ENCODE measurements at places on chromosomes 3 and 15.

DNA sequence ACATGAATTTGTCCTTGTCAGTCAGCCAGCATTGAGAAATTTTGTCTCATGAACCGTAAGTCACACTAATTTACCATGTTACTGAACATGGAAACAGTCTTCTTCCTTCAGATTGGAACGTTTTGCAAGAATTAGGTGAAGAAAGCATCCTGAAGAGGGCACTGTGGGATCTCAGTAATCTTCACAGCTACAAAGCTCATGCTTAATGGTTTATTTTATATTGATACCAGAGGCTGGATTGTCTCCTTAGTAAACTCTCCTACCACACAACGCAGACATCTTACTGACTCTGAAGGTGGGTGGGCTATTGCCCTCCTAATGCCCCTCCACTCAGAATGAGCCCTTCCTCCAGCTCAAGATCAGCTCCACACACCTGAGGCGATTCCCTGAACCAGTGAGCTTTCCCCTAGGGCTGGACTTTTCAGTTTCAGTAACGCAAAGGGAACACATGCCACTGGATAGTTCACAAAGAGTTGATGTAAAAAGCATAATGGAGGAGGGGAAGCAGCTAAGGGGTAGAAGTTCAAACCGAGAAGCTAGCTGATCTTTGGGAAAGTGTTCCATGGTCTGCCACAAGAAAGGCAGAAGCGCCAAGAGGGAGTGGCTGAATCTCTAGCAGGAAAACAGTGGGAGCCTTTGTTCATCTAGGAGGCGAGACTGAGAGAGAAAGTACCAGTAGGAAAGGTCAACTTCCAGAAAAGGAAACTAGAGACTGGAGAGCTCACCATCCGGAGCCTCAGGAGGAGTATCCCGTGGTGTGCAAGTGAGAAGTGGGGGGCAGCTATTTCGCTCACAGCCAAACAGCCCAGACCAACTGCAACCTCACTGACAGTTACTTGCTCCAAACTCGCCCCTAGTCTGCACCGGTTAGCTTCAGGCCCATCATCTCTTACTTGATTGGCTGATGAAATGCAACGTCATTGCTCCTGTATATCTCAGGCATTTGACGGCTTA, at the start of gene SLC9C1:
Gene SLC9C1 (minus strand): TSS at position 849 of the 954 bp plus-strand sequence. CDS start 7,425 bp downstream, outside the sequence.
- no peak for DNase-seq

DNA sequence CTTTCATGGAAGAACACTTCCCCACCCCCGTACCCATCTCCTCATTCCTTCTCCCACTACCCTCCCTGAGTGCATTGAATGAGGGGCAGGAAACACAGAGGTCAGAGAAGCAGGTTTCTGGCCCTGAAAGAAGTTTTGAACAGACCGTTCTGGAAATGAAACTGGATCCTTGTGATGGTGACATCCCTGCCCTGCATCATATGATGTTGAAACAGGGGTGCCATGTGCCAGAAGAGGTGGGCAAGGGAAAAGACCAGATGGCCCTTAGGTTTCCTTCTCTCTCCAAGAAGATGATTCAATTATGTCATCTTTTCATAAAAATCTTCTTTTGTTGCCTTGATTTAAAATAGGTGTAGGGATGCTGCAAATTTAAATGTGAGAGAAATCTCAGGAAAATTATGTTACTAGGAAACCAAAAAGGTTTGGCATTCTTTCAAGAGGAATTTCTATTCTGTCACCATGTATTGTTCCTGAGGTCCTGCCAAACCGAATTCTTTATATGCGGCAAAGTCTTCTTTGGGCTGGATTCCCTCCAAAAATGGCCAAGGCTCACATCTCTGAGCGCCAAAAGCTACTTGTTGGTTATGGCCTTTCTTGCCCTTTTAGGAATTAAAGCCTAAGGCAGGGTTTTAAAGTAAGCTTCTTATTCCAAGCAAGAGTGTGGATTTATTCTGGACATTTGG, 19.9 kb upstream of the TNFAIP8L3 start:
- no peak for DNase-seq

DNA sequence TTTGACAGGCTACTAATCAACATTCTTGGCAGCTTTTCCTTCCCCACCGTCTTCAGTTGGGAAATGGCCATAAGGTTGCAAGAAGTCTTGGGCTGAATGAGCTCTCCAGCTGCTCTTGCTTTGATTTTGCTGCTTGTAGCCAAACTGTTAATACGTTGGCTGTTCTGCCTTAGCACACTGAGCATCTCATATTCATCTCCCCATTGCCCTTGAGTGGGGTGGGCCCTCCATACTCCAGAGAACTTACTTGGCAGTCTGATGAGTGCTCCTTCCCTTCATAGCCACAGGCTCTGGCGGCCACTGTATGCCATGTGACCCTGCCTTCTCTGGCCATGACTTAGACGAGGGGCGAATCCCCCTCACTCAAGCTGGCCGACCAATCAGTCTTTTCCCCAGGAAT, 25.8 kb upstream of the PAQR5 start:
- no peak for DNase-seq

DNA sequence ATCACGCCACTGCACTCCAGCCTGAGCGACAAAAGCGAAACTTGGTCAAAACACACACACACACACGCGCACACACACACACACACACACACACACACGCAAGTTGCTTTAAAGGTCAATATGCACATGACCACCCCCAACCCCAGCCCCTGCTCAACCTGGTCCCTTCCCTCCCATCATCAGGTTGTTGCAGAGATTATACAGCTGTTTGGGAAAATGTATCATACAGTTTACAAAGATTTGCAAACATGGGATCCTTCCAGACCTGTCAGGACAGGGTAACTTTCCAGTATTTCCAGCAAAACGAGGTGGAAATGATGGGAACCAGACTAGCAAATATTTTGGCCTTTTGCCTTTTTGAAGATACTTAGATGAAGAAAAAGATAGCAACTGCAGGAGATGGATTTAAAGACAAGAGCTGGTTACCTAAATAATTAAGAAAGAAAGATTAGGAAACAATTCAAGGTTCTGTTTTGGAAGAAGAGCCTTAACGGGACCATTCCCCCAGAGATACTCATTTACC, 80.2 kb downstream of the TNIK start:
- no peak for DNase-seq

GRCh38 chr3:152738656-152739055, 96.3 kb upstream of the P2RY1 start:
- DNase-seq: no peak

DNA sequence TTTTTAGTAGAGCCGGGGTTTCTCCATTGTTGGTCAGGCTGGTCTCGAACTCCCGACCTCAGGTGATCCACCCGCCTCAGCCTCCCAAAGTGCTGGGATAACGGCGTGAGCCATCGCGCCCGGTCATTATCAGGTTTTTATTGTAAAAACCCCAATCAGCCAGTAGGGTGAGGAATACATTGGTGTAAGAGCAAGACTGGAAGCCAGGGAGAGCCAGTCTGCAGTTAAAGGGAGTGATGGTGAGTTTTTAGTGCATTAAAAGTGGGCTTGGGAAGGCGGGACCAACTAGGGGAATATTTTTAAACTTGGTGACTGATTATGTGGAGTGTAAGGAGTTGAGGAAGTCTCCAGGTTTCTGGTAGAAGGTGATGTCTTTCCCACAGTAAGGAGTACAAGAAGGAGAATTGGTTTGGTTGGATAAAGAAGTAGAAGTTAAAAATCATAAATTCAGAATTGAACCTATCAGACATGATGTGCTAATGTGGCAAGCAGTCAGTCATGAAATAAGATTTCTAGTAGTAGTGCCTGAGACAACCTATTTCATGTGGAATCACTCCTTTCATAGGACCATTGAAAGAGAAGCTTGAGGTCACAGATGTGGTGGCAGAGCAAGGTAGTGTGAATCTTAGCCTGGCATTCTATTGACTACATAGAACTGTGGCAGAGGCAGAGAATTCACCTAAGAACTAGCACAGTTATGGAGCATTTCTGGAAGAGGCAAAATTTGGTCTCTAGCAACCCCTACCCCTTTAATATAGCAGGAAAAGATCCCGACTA, 2.4 kb upstream of the DCBLD2 start:
- DNase-seq: no peak

- DNase-seq: no peak
These were observed 27.8 kb downstream of the ADGRG7 start for GRCh38 chr3:100637197-100637631.

- DNase-seq: no peak
These were observed 79.6 kb downstream of the IGF2BP2 start for GRCh38 chr3:185744997-185745843.

- DNase-seq: no peak
These were observed 44.6 kb upstream of the RBMS3 start for GRCh38 chr3:29236146-29236840.

- no peak for DNase-seq
These were observed 5.9 kb downstream of the CLK3 start for GRCh38 chr15:74621546-74621920.

DNA sequence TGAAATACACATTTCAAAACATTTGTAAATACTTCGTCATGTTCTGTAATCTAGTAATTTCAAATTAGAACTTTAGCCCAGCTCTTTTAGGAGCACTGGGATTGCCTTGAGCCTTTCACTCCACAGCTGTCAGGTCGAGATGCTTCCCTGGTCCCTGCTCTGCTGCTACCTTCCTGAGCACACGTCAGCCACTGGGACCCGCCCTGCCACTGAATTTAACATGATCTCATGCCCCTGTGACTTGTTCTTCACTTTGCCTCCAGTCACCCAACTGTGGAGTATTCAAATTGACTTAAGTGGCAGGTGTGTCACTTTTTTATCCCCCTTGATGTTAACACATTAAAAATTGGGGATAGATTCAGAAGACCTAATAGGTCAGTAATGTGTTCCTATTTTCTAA, 3.3 kb downstream of the ARRDC4 start:
- no peak for DNase-seq

GRCh38 chr3:129469026-129469425, 29.0 kb downstream of the IFT122 start:
- DNase-seq: no peak

- DNase-seq: no peak
These were observed 62.9 kb upstream of the XCR1 start for GRCh38 chr3:46090161-46090591.

DNA sequence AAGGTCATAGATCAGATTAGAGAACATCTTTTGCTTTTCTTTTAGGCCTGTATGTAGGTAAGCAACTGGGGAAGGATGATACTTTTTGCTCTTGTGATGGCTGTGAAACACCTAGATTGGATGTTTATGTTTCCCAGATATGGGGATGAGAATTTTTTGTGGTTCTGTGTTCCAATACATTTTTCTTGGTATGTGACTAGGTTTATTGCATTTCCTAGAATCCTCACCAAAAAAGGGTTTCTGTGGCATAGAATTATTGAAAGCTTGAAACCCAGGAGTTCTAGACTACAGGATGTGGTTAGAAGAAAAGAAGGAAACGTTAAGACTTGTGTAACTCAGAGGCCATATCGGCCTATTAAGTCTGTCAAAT, 25.8 kb downstream of the OXNAD1 start:
- DNase-seq: no peak

DNA sequence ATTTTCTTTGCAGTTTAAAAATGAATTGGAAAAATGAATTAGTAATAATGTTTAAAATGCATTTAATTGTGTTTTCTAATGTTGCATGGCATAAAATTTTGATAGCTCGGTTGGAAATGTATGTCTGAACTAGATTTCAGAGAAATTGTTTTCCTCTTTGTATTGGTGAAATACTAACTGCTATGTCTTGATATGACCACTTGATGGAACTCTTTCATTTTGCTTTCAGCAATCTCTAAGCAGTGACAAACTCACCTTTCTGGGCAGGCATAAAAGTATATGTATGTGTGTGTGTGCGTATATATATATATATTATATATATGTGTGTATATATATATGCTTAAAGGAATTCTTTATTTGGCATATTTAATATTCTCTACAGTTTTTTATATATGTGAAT, 239.3 kb upstream of the ZNF717 start:
- no peak for DNase-seq

GRCh38 chr3:123485551-123485950, 36.7 kb upstream of the ADCY5 start:
- DNase-seq: no peak

DNA sequence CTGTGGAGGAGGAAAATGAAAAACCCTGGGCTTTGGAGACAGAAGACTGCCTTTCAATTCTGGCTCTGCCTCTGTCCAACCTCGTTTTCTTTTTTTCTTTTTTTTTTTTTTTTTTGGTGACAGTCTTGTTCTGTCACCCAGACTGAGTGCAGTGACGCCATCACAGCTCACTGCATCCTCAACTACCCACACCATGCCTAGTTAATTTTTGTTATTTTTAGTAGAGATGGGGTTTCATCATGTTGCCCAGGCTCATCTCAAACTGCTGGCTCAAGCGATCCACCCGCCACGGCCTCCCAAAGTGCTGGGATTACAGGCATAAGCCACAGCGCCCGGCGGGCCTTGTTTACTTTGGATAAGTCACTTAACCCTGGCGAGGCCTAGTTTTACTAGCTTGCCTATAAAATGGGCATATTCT, 66.3 kb upstream of the SLC25A26 start:
- DNase-seq: no peak

DNA sequence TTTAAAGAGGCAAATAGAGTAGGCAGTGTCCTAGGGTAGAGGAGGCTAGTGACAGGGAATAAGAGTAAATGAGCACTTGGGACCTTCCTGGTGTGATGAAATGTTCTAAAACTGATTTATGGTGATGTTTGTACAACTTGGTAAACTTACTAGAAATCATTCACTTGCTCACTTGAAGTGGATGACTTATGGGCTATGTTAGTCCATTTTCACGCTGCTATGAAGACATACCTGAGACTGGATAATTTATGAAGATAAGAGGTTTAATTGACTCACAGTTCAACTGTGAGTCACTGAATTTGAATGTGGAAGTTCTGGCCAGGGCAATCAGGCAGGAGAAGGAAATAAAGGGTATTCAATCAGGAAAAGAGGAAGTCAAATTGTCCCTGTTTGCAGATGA, 31.7 kb upstream of the DHX36 start:
- no peak for DNase-seq

DNA sequence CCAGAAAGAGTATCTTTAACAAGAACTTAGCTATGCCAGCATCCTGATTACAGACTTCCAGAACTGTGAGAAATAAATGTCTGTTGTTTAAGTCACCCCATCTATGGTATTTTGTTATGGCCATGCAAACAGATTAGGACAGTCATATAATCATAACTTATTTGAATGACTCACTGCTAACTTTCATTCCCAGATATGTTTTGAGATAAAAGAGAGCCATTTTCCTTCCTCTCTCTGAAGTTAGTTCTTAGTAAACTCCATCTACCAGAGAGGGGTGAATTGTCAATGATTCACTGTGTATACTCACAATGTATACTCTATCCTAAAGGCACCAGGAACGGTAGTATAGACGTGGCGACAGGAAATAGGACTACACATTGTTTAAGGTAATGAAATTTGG, 179.4 kb upstream of the DPH6 start:
- DNase-seq: no peak

Measured in cardiac septum (tissue), 1 donor.